ENCODE measurements at places on chromosomes 16 and 17. TPM values are rescaled to one million over a fixed set of nuclear protein-coding genes. Genes with fewer than 3 reads are reported as not detected.

The SPATA22 gene
- not detected for total RNA-seq

The TMEM204 gene
- total RNA-seq: 4.8 TPM

The TP53TG3D gene
- total RNA-seq: not detected

The PDXDC1 gene
- 121 TPM for total RNA-seq

The COG8 gene
- total RNA-seq: 36.2 TPM

The PERCC1 gene
- total RNA-seq: not detected

The EXOC3L1 gene
- not detected for total RNA-seq

The LLGL1 gene
- total RNA-seq: 49.6 TPM

The CCNF gene
- total RNA-seq: 4.2 TPM

The CHD3 gene
- 108 TPM for total RNA-seq

The TOP2A gene
- total RNA-seq: 6.5 TPM

The TERB1 gene
- total RNA-seq: not detected

The KCNG4 gene
- not detected for total RNA-seq

The ABCC6 gene
- 0.59 TPM for total RNA-seq

The HIGD1B gene
- not detected for total RNA-seq

The CDH13 gene
- 293 TPM for total RNA-seq

The FBXO39 gene
- 0.14 TPM for total RNA-seq

The TMEM100 gene
- total RNA-seq: 0.23 TPM

The SDR42E2 gene
- not detected for total RNA-seq

The MMP2 gene
- total RNA-seq: 1,520 TPM

The RRN3 gene
- total RNA-seq: 53.0 TPM

The OSGIN1 gene
- 1.2 TPM for total RNA-seq

The KRT12 gene
- not detected for total RNA-seq

The EVPLL gene
- not detected for total RNA-seq

The TSPOAP1 gene
- 1.5 TPM for total RNA-seq

The MYH11 gene
- total RNA-seq: under 0.01 TPM

The TMEM114 gene
- not detected for total RNA-seq

The KRTAP1-5 gene
- 0.23 TPM for total RNA-seq

The GAST gene
- not detected for total RNA-seq

The KRTAP17-1 gene
- not detected for total RNA-seq

The KRTAP4-3 gene
- not detected for total RNA-seq
